Activated CD4-positive, alpha-beta T cell treated with anti-CD3 and anti-CD28 coated beads for 24 hours (primary cell): ENCODE measurements at places on chromosomes 12 and 14.

DNA sequence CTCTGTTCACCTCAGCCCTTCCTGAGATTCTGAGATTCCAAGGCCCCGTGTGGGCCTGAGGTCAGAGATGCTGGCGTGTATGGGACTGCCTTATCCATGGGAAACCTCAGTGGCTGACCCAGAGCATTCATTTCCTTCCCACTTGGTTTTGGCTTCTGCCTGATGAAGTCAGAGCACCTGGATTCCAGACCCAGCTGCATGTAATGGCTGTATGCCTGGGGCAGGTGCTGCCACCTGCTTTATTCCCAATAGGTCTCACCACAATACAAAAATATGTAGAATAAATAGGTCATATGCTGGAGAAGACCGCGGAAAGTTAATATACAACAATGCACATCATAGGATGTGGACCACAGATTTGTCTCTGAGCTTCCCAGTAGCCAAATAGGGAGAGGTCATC lies 25.6 kb downstream of the FIGNL2 start:
- DNase-seq: no peak

DNA sequence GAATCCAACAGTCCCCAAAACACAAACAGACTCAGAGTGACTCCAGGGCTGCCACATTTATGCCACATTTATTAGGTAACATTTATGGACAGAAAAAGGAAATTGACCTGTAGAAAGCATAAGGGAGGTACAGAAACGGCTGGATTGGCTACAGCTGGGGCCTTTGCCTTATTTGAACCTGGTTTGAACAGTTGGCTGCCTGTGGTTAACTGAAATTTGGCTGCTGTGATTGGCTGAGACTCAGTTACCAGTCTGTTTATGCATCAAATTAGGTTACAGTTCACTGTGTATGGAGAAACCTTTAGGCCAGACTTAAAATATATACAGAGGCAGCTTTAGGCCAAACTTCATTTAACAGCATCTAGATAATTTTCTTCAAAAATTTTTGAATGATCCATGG lies 27.8 kb upstream of the PCNX1 start:
- DNase-seq: no peak

DNA sequence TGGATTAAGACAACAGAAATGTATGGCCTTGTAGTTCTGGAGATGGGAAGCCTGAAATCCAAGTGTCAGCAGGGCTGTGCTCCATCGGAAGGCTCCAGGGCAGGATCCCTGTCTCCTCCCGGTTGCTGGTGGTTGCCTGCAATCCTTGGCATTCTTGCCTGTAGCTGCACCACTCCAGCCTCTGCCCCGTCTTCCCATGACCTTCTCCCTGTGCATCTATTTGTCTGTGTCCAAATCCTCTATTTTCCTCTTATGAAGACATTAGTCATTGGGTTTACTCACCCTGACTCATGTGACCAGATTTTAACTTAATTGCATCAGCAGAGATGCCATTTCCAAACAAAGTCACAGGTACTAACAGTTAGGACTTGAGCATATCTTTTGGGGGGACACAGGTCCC lies 15.1 kb downstream of the TUNAR start:
- no peak for DNase-seq

DNA sequence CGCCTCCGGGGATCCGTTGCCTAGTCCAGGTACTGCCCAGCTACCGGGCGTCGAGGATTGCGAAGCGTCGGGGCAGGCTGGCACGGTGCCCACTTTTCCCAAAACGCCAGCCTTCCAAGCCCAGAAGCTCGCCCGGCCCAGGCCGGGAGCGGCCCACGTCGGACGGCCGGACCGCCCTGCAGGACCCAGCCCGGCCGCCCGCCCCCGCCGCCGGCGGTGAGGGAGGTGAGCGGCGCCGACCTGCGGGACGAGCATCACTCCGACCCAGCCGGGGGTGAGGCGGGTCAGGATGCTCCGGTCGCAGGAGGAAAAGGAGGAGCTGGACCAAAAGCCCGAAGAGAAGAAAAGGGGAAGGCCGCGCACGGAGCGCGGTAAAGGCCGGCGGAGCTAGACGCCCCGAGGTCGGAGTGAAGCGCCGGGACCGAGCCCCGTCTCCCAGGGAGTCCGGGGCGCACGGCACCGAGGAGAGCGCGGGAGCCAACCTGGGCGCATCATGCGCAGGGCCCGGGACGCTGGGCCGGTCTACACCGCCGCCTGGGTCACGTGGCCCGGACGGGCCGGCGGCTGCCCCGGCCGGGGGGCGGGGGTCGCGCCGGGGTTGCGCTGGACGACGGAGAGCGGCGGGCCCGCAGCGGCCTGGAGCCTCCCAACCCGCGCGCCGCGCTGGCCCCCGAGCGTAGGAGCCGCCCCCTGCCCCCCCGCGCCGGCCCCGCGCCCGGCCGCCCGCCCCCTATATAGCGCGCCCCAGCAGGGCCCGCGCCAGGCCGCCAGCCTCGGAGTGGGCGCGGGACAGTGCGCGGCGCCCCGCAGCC lies at the start of gene AQP5:
Gene AQP5 (plus strand): TSS at position 762 of the 812 bp plus-strand sequence. CDS start 146 bp downstream, outside the sequence.
- DNase-seq: no peak

DNA sequence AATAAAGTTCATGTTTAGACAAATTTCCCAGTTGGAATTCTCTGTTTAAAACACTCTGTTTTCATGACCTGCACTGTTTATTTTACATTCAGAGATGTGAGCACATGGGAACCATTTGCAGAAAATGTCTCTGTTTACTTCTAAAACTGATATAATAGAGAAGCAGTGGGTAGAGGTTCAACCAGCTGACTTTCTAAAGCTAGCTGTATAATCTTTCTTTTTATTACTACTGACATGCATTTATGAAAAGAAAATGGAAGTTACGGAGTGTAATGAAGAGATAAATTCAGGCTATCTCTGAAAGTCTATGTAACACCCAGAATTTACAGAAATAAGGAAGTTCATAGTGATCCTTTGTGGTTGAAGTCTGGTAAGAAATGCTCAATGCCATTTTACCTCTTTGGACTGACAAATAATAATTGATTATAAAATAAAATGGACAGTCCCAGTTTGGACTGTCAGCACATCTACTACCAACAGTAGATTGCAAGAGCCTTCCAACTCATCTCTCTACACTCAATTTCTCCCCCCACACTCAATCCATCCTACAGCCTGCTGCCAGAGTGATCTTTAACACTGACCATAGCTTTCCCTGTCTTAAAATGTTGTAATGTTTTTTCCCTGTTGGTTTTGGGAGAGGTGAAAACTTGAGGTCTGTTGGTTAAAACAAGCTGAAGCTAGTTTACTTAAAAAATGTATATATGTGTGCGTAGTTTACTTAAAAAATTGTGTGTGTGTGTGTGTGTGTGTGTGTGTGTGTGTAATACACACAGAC lies 137.4 kb downstream of the AEBP2 start:
- no peak for DNase-seq

DNA sequence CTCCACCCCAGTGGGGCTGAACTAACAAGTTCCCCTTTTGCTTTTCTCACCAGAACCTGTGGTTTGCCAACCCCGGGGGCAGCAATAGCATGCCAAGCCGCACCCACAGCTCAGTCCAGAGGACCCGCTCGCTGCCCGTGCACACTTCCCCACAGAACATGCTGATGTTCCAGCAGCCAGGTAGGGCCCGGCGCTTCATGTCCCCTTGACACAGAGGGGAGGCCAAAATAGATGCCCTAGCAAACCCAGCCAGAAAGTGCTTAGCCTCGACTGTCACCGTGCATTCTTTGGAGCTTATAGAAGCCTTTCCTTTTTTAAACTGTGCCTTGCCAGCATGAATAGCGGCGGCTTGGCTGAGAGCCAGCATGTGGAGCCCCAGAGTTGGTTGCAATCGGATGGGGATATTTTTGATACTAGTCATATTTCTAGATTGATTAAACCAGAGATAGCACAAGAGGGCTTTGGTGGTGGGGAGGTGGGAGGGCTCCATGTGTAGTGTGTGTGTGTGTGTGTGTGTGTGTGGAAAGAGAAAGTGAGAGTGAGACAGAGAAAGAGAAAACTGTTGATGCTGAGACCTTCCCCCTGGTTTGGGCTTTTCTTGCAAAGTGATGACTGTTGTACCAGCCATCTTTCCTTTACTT lies 126.1 kb downstream of the GCH1 start:
- DNase-seq: peak; percentile 73

DNA sequence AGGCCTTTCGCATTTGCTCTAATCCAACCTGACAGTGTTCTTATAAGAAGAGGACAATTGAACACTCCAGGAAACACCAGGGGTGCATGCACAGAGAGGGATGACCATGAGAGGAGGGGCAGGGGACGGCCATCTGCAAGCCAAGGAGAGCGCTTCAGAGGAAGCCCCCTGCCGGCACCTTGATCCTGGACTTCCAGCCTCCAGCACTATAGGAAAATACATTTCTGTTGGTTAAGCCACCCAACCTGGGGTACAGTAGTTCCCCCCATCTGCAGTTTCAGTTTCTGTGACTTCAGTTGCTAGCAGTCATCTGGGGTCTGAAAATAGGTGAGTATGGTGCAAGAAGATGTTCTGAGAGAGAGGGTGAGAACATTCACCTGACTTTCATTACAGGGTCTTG lies 64.7 kb downstream of the CLMN start:
- no peak for DNase-seq

GRCh38 chr12:31603546-31604009 lies 12.6 kb upstream of the DENND5B start:
- DNase-seq: no peak

GRCh38 chr14:99699861-99700260 lies 15.8 kb downstream of the CYP46A1 start:
- no peak for DNase-seq

GRCh38 chr14:65906344-65906743 lies 493.8 kb downstream of the FUT8 start:
- no peak for DNase-seq

- DNase-seq: no peak
Measured at GRCh38 chr12:53514628-53515290, 7.5 kb upstream of the NPFF start.

DNA sequence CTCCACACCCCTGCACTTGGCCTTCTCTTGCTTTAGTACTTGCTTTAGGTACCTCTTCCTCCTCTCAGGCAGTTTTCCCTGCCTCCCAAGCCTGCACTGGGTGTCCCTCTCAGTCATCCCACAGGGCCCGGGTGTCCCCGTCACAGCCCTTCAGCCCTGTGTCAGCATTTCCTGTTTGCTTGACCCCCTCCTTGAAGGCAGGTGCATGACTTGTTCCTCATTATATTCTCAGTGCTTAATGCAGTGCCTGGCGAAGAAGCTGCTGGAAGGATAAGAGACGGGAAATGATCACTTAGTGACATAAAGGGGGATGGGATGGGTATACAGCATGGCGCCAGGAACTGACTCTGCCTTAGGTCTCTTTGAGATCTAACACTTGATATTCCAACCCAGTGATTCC lies 61.5 kb downstream of the IQSEC3 start:
- DNase-seq: no peak

DNA sequence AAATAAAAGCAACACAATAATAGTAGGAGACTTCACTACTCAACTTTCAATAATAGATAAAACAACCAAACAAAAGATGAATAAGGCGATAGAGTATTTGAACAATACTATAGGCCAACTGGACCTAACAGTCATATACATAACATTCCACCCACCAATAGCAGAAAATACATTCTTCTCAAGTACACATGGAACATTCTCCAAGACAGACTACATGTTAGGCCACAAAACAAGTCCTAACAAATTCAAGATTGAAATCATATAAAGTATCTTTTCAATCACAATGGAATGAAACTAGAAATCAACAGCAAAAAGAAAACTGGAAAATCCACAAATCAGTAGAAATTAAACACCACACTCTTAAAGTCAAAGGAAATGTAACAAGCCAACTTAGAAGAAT lies 28.8 kb downstream of the RAD52 start:
- DNase-seq: no peak

GRCh38 chr14:104650057-104650980 lies 39.1 kb upstream of the INF2 start:
- DNase-seq: peak; percentile 56

- DNase-seq: no peak
Measured at GRCh38 chr12:130765186-130765659, 49.1 kb upstream of the RIMBP2 start.

GRCh38 chr12:100845095-100845494 lies 50.5 kb downstream of the ANO4 start:
- DNase-seq: no peak

GRCh38 chr14:94773061-94773648 lies 3.2 kb upstream of the GSC start:
- DNase-seq: no peak

DNA sequence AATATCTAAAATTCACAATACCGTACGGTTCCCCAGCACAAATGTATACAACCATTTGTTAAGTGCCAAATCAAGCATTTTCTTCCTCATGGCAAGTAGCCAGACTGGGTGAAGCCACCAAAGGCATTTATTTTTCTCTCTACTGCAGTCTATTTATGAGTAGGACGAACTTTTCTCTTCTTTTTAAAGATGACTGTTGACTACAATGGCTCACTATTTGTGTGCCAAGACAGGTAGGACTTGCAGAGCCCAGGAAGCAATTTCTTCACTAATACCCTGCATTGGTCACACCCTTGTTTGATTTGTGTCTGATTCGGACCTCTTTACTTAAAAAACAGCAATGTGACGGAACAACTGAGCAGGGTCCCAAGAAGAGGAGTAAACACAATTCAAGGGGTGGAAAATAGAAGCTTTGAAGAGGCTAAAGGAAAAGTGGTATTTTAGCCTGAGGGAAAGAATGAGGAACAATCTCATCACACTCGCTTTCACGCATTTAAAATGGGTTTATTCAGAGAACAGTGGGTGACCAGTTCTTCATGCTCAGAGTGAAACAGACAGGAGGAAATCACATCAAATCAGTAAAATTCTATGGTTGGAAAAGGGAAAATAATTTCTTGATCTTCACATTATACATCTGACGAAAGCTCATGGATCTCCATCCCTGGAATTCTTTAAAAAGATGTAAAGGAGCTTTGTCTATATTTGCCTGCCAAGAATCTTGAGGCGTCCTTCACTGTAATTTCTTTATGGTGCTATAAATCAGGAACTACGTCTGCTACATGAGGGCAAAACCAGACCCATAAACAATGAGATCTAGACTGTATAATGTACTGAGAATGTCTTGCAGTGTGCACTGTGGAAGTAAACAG lies 183.8 kb downstream of the PPM1H start:
- DNase-seq: no peak

GRCh38 chr12:12812174-12812573 lies 972 bp upstream of the DDX47 start:
- DNase-seq: no peak

DNA sequence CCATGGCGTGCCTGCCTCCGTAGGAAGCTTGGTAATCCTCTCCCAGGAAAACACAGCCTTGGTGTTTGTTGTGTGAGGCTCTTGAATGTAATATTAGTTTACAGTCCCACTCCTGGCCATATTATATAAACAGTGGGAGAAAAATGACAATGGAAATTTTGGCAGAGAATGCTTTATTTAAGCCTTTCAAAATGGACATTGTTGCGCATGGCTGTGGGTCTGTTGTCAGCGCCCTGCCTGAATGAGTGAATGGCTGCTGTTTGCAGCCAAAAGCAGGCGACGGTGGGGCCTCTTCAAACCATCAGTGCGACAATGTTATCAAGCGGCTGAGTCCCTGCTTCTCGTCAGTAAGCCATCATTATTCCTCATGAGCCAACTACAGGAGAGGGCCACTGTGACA lies 201.8 kb upstream of the RMST start:
- no peak for DNase-seq
